ENCODE measurements at places on chromosomes 1 and 21.
A peak's percentile ranks its signal among the peaks of the same experiment; 100 is the strongest.

- H3K27ac ChIP-seq: no peak overlapping the region
- peaks cover 7% of the 10 kb centered on the region for H3K4me1 ChIP-seq
- H3K36me3 ChIP-seq: no peaks in the 10 kb centered on the region
- no peak overlapping the region for H3K4me3 ChIP-seq
- no peak for DNase-seq
These were observed 124.1 kb downstream of the XCL2 start for GRCh38 chr1:168419736-168420135.

DNA sequence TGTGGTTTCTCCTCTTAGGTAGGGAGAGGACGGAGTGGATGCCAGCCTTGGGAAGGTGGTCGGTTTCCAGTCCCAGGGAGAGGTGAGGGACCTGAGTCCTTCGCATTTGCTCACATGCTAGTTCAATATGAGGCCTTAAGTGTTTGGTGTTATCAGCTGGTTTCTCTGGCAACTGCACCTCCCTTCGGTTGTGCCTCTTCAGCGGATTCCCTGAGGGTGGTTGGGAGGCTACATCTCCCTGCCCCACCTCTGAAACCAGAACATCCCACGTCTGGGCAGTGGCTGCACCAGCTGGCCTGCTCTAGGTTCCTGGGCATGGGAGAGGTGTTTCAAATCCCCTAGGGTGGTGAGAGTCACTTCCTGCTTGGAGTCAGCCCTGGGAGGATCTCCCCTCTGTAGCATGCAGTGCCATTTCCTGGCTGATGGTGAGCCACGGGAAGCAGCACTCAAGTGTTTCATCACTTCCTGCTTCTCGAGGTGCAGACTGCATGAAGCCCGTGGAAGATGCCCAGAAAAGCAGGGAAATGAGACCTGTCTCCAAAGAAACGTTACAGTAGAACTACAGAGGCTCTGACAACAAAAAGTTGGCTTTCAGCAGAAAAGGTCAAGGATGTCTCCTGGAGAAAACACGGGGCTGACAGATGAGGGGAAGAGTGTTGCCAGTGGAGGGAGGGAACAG is 4.5 kb downstream of the TMEM125 start:
- no peaks in the 10 kb centered on the region for H3K36me3 ChIP-seq
- no peak overlapping the region for H3K4me3 ChIP-seq
- no peaks in the 10 kb centered on the region for H3K27me3 ChIP-seq
- peak; percentile 82 for DNase-seq

DNA sequence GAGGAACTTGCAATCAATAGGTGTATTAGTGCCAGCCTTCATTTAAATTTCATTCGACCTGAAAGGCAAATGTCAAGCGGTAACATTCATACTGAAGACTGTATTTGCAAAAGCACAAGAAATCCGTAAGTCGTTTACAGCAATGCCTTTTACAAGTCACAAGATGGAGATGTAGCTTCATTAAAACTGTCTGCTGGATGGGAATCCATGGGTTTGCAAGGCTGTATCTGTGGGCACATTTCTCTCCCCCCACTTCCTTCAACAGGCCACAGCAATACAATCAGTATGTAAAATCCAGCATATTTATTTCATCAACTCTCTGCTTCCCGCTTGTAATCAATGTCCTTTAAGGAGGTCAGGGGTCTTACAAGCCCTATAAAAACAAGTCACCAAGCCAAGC is 147.1 kb downstream of the SLC45A1 start:
- no peak overlapping the region for H3K4me3 ChIP-seq
- H3K27me3 ChIP-seq: no peaks in the 10 kb centered on the region
- peaks cover 2% of the 10 kb centered on the region for H3K36me3 ChIP-seq

DNA sequence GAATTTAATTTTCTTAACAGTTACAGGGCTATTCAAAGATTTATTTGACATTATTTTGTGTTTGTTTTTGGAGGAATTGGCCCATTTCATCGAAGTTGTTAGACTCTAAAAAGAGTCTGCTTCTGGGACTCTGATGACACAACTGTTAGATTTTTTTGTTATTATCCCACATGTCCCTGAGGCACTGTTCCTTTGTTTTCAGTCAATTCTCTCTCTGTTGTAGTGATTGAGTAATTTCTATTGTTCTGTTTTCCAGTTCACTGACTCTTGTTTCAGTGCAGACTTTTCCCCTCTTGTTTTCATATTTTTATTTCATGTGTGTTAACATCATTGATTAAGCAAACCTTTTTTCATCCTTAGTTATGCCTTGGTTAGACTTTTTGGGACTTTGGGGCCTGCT is 325.0 kb downstream of the ZNF326 start:
- no peak for DNase-seq
- no peak overlapping the region for H3K4me3 ChIP-seq
- H3K4me1 ChIP-seq: no peaks in the 10 kb centered on the region
- H3K27me3 ChIP-seq: peaks cover 3% of the 10 kb centered on the region
- no peak overlapping the region for H3K27ac ChIP-seq
- no peaks in the 10 kb centered on the region for H3K36me3 ChIP-seq

DNA sequence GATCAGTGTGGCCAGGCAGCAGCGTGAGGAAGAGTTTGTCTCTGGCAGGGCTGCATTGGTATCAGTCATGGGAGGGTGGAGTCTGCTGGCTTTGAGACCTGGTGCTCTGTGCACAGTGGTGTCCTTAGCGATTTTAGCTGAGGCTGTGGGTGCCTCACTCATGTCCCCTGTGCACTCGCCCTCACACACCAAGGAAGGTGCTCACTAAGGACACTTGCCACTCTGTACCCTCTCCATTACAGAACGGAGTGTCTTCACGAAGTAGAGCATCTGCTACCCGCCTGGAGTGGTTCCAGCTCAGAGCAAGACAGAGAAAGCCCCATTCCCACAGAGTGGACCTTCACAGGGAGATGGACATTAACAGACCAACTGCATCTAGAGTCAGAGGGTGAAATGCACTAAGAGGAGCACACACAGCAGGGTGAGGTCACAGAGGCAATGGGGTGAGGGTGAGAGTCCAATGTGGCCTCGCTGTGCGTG is 117.9 kb downstream of the MATN1 start:
- H3K27ac ChIP-seq: no peak overlapping the region
- no peaks in the 10 kb centered on the region for H3K36me3 ChIP-seq
- no peak overlapping the region for H3K4me3 ChIP-seq
- no peak for DNase-seq
- H3K4me1 ChIP-seq: no peaks in the 10 kb centered on the region

DNA sequence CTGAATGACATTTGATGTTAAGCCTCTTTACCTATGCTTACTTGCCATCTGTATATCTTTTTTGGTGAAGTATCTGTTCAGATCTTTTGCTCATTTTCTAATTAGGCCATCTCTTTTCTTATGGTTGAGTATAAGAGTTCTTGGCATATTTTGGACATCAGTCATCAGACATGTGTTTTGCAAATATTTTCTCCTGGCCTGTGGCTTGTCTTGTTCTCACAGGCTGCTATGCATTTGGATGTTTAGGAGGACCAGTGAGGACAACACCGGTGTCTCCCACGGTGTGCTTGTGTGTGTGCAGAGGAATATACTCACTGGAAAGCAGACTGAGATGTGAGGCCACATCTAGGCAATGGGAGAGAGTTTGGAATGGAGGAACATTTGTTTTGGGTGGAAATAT is 87.1 kb upstream of the LYST start:
- H3K4me1 ChIP-seq: no peaks in the 10 kb centered on the region
- H3K4me3 ChIP-seq: no peak overlapping the region
- DNase-seq: no peak
- H3K36me3 ChIP-seq: no peaks in the 10 kb centered on the region
- no peak overlapping the region for H3K27ac ChIP-seq

DNA sequence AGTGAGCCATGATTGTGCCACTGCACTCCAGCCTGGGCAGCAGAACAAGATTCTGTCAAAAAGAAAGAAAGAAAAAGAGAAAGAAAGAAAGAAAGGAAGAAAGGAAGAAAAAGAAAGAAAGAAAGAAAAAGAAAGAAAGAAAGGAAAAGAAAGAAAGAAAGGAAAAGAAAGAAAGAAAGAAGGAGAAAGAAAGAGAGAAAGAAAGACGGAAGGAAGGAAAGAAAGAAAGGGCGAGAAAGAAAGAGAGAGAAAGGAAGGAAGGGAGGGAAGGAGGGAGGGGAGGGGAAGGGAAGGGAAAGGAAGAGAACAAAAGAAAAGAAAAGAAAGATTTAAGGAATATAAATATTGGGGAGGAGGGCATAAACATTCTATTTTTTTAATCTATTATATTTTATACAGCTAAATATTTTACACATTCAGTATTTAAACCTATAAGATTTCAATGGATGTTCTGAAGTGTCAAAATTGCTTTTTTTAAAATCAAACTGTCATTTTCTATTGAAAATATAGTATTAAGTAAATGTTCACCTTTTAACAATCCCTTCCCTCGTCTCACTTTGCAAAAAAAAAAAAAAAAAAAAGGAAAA is 6.8 kb upstream of the JAK1 start:
- H3K4me1 ChIP-seq: no peaks in the 10 kb centered on the region
- no peak for DNase-seq
- no peaks in the 10 kb centered on the region for H3K27me3 ChIP-seq
- no peak overlapping the region for H3K27ac ChIP-seq

GRCh38 chr21:39705849-39706248 is 39.1 kb upstream of the IGSF5 start:
- H3K36me3 ChIP-seq: no peaks in the 10 kb centered on the region
- H3K4me1 ChIP-seq: no peaks in the 10 kb centered on the region
- peaks cover 4% of the 10 kb centered on the region for H3K27me3 ChIP-seq
- DNase-seq: no peak

GRCh38 chr21:28439251-28439650 is 553.4 kb downstream of the LTN1 start:
- H3K4me3 ChIP-seq: no peak overlapping the region
- no peak overlapping the region for H3K27ac ChIP-seq
- no peak for DNase-seq
- no peaks in the 10 kb centered on the region for H3K4me1 ChIP-seq
- no peaks in the 10 kb centered on the region for H3K27me3 ChIP-seq
- no peaks in the 10 kb centered on the region for H3K36me3 ChIP-seq

DNA sequence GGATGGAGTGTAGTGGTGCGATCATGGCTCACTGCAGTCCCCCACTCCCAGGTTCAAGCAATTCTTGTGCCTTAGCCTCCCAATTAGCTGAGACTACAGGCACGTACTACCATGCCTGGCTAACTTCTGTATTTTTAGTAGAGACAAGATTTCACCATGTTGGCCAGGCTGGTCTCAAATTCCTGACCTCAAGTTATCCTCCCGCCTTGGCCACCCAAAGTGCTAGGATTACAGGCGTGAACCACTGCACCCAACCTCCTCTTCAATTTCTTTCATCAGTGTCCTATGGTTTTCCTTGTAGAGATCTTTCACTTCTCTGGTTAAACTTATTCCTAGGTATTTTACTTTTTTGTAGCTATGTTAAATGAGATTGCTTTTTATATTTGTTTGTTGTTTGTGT is 10.7 kb upstream of the MAST2 start:
- no peak overlapping the region for H3K4me3 ChIP-seq
- H3K36me3 ChIP-seq: no peaks in the 10 kb centered on the region
- no peak for DNase-seq
- no peaks in the 10 kb centered on the region for H3K4me1 ChIP-seq

DNA sequence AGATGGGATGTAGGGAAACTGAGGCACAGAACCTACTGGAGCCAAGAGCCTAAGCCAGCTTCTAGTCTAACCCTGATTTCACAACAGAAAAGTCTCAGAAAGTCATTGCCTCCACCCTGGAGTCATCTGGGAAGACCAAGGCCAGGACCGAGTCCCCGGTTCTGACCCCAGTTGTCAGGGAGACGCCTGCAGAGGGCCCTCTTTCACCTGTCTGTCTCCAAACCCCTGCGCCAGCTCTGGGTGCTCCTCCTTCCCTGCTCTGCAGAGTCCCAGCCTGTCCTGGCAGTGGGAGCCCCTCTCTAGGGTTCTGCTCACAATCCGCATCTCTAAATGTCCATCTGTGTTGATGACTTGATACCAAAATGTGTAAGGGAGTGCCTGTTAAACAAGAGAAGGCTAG is 149.7 kb downstream of the PGBD5 start:
- H3K27me3 ChIP-seq: no peaks in the 10 kb centered on the region
- H3K4me3 ChIP-seq: no peak overlapping the region
- H3K36me3 ChIP-seq: peaks cover 98% of the 10 kb centered on the region
- DNase-seq: no peak
- no peaks in the 10 kb centered on the region for H3K4me1 ChIP-seq

GRCh38 chr1:241611063-241611462 is 29.1 kb downstream of the CHML start:
- no peak overlapping the region for H3K4me3 ChIP-seq
- no peaks in the 10 kb centered on the region for H3K4me1 ChIP-seq
- H3K27ac ChIP-seq: no peak overlapping the region
- no peaks in the 10 kb centered on the region for H3K27me3 ChIP-seq

GRCh38 chr1:227317523-227318015 is 723 bp downstream of the CDC42BPA start:
- no peak for DNase-seq
- H3K36me3 ChIP-seq: no peaks in the 10 kb centered on the region
- H3K4me1 ChIP-seq: no peaks in the 10 kb centered on the region

DNA sequence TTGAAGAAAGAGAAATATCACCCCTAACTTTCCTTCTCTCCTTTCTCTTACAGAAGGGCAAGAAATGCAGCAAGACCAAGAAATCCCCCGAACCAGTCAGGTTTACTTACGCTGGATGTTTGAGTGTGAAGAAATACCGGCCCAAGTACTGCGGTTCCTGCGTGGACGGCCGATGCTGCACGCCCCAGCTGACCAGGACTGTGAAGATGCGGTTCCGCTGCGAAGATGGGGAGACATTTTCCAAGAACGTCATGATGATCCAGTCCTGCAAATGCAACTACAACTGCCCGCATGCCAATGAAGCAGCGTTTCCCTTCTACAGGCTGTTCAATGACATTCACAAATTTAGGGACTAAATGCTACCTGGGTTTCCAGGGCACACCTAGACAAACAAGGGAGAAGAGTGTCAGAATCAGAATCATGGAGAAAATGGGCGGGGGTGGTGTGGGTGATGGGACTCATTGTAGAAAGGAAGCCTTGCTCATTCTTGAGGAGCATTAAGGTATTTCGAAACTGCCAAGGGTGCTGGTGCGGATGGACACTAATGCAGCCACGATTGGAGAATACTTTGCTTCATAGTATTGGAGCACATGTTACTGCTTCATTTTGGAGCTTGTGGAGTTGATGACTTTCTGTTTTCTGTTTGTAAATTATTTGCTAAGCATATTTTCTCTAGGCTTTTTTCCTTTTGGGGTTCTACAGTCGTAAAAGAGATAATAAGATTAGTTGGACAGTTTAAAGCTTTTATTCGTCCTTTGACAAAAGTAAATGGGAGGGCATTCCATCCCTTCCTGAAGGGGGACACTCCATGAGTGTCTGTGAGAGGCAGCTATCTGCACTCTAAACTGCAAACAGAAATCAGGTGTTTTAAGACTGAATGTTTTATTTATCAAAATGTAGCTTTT is 2.4 kb downstream of the CCN1 start:
- DNase-seq: no peak
- H3K36me3 ChIP-seq: no peaks in the 10 kb centered on the region
- no peaks in the 10 kb centered on the region for H3K4me1 ChIP-seq
- no peak overlapping the region for H3K27ac ChIP-seq
- no peak overlapping the region for H3K4me3 ChIP-seq

- no peak for DNase-seq
- H3K4me1 ChIP-seq: no peaks in the 10 kb centered on the region
- H3K27me3 ChIP-seq: peaks cover 9% of the 10 kb centered on the region
- H3K36me3 ChIP-seq: no peaks in the 10 kb centered on the region
- H3K4me3 ChIP-seq: no peak overlapping the region
These were observed 566.1 kb downstream of the PTPRU start for GRCh38 chr1:29802181-29803068.
